IPS DF 19.7 (cell line): ENCODE measurements at places on chromosomes 13 and 19.

DNA sequence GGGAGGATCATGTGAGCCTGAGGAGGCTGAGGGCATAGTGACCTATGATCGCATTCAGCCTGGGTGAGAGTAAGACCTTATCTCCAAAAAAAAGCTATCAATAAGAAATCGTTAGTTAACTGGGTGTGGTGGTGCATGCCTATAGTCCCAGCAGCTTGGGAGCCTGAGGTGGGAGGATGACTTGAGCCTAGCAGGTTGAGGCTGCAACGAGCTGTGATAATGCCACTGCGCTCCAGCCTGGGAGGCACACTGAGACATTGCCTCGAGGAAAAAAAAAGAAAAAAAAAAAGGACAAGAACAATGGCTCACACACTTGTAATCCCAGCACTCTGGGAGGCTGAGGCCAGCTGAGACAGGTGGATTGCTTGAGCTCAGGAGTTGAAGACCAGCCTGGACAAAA is 16.2 kb downstream of the PSPC1 start:
- DNase-seq = no peak

DNA sequence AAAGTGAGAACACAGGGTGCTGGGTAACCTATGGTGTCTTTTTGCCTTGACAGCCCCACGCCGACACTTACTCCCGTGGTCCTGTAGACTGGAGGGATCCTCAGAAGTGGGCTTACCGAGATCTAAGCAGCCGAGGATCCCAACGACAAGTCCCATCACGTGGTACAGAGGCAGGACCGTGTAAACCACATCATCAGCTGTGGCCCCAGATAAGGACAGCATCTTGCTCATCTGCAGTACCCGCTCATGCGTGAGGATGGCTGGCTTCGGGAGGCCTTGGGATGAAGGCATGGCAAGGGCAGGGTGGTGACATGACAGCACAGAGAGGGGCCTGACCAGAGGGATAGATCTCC is 2.1 kb downstream of the SLC27A5 start:
- DNase-seq = no peak

GRCh38 chr13:37627428-37627827 is 28.9 kb upstream of the POSTN start:
- no peak for DNase-seq

- peak; percentile 84 for DNase-seq
Measured at GRCh38 chr13:51328488-51328887, 11.0 kb upstream of the SERPINE3 start.

DNA sequence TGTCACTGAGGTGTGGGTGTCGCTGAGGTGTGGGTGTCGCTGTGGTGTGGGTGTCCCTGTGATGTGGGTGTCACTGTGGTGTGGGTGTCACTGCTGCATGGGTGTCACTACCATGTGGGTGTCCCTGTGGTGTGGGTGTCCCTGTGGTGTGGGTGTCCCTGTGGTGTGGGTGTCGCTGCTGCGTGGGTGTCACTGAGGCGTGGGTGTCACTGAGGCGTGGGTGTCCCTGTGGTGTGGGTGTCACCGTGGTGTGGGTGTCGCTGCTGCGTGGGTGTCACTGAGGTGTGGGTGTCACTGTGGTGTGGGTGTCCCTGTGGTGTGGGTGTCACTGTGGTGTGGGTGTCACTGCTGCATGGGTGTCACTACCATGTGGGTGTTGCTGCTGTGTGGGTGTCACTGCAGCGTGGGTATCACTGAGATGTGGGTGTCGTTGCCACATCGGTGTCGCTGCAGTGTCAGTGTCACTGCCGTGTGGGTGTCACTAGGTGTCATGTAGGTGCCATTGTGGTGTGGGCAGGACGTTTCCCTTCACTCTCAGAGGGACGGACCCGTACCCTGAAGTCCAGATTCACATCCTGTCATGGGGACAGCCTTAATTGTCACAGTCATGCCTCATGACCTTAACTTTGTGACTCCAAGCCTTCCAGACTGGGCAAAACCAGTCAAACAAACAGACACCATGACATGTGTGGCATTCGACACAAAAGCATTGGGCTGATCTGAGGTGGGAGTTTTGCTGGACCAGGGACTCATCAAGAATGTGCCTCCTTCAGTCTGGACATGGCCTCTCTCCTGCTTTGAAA is 12.7 kb upstream of the GAS6 start:
- no peak for DNase-seq

DNA sequence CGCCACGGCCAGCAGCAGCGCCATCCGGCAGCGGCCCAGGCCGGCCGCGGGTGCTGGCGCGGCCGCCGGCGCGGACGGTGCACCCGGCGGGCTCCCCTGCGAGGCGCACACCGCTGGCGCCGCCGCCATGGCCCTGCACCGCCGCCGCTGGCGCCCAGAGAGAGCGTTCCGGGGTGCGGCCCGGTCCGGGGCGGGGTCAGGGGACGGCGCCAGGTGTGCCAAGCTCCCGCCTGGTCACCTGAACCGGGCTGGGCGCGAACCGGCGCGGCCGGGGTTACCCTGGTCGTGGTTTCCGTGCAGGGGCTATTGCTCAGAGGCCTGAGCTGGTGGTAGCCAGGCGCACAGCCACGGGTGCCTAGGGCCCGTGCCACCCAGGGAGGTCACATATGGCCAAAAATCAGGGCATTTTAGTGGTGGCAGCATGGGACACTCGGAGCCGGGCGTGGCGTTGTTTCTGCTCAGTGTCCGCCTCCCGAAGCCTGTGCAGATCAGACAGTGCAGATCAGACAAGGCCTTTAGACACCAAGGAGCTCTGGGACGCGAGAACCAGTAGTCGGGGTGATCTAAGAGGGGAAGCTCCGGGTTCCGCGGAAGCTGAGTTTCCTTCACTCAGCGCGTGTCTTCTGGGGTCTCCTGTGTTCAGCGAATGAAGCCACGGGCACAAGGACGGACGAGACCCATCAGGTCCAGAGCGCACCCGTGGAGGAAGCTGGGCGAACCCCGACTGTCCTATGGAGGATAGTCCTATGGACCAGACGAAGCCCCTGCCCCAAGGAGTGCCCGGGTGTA is at the start of gene TMEM238:
Gene TMEM238 (minus strand): TSS at position 162 of the 789 bp plus-strand sequence. CDS start 33 bp downstream, at position 129.
- no peak for DNase-seq

GRCh38 chr19:40357640-40358039 is 9.1 kb downstream of the PLD3 start:
- no peak for DNase-seq

- DNase-seq = no peak
Measured at GRCh38 chr19:4715529-4716221, 8.0 kb downstream of the DPP9 start.

DNA sequence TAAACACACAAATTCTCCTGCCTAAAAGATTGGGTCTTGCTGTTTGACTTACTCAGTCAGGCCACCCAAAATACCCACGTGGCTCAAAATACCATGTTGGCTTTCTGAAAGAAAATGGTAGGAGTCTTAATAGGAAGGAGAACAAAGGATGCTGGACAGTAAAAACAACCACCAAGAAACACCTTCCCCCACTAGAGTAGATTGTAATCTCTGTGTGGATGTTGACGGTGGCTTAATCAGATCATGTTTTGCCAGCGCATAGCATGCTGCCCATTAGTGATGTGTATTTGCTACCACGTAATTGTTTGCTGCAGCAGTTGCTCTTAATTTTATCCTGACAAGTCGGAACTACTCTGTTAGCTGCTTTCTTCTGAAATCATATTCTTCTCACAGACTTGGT is 1229.3 kb upstream of the SLC10A2 start:
- no peak for DNase-seq

DNA sequence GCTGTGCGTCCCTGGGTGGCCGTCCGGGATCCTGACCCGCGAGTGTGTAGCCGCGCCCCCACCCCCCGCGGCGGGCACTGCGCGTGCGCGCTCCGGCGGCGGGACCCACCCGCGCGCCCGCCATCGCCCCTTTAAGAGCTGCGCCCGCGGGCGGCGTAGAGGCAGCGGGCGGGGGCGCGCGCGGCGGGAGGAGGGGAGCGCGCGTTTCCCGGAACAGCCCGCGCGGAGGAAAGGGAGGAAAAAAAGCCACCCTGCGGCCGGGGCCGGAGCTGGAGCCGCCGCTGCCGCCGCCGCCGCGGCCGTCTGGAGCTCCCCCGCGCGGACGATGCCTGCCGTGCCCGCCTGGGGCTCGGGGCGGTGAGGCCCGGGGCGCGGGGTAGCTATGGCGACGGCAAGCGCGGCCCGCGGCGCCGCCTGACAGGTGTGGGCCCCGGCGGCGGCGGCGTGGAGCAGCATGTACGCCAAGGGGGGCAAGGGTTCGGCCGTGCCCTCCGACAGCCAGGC is at the start of gene SSBP4:
Gene SSBP4 (plus strand): TSS at position 204 of the 504 bp plus-strand sequence. CDS start 251 bp downstream, at position 455.
- no peak for DNase-seq

DNA sequence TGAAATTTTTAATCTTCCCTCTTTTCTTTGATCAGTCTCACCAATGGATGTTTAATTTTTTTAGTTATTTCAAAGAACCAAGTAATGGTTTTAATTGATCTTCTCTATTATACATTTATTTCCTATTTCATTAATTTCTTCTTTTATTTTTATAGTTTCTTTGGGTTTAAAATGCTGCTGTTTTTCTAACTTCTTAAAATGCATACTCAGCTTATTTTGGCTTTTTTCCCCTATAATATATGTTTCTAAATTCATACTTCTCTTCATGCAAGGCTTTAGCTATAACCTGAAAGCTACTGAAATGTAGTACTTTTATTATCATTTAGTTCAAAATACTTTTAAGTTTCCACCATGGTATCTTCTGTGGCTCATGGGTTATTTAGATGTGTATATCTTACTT is 53.9 kb downstream of the ANKRD10 start:
- no peak for DNase-seq

GRCh38 chr19:20276011-20276731 is 109.2 kb downstream of the ZNF486 start:
- DNase-seq = no peak
